Cortex of kidney (tissue), 1 donor: ENCODE measurements at places on chromosomes 11 and 22.

DNA sequence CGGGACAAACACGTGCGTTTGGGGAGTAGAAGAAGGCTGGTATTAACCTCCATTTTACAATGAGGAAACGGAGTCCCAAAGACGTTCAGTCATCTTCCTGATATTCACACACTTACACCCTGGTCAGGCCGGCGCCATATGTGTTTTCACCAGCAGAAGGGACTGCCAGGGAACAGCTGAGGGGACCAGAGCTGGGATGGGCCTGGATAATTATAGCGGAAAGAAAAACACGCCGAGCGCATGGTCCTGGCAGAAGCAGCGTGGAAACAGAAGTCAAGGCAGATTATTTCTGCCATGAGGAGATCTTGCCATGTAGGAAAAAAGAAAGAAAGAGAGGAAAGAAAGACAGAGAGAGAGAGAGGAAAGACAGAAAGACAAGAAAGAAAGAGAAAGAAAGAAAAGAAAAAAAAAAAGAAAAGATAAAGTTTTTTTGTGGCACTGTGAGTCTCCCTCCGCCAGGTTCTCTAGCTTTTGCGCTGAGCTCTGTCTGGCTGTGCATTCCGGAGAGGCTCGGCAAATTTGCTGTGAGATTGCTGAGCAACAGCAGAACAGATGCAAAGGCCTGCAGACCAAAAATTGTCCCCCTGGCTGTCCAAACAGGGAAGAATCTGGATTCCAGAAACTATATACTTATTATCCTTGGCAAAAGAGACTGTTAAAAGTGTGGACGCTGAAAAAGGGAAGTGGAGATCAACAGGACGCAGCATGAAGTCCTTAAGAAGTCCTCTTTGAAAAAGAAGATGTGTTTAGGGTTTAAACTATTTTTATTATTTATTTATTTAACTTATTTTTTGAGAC lies 1.3 kb upstream of the UCP2 start:
- no peak for DNase-seq

GRCh38 chr11:46987183-46987582 lies 50.6 kb downstream of the CSTPP1 start:
- no peak for DNase-seq

DNA sequence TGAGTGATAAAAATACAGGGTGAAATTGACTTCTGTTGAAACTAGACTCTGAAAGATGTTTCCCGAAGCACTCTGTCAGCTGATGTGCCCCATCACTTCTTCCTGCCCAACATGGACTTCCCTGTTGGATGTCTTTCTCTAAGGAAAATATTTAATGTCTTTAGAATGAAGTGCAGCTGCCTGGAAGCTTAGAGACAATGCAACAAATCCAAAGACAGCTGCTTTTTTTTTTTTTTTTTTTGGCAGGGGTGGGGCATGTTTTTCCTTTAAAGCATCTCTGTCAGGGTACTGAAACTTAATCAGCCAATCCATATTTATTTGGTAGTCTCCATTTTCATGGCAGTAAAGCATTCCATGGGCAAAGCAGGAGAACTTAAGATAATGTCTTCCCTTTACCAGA lies 5.9 kb downstream of the JAM3 start:
- DNase-seq, result no peak

DNA sequence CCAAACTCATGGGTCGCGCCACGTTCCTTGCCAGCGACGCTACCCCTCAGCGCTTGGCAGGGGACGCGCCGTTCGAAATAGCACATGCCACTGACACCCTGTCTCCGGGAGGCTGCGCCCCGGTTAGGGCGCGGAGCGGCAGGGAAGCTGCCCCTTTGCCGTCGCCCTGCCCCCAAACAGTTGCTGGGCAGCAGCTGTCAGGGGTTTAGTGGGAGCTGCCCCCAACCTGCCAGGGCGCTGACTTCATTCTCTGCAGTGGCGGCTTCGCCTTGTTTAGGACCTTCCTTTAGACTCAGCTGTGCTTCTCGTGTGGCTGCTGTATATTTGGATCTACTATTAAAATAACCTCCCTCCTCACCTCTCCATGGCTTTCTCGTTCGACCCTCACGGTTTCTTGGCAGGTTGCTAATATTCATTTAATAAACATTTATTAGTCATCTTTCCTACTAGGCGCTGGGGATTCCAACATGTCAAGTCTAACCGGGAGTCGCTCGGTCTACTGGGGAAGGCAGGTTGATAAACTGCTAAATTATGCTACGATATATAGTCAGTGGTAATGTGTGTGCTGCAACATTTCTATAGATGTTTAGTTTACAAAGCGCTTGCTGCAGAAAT lies 782 bp downstream of the TMEM109 start:
- no peak for DNase-seq

DNA sequence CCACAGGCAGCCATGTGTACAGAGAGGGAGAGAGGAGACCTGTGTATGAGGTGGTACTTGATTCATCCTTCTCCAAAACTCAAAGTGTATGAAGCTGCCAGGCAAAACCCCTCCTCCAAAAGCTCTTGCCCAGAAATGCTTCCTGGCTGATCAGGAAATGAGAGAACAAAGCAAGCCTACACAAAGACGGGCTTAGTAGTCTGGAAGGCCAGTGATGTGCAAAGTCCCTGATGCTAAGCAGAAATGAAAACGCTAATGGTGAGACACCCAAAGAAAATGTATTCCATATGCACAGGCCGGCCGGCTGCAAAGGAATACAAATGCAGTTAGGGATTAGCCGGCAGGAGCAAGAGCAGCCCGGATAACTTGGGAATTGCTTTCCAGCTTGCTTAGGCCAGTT lies 234.9 kb upstream of the CADM1 start:
- no peak for DNase-seq

DNA sequence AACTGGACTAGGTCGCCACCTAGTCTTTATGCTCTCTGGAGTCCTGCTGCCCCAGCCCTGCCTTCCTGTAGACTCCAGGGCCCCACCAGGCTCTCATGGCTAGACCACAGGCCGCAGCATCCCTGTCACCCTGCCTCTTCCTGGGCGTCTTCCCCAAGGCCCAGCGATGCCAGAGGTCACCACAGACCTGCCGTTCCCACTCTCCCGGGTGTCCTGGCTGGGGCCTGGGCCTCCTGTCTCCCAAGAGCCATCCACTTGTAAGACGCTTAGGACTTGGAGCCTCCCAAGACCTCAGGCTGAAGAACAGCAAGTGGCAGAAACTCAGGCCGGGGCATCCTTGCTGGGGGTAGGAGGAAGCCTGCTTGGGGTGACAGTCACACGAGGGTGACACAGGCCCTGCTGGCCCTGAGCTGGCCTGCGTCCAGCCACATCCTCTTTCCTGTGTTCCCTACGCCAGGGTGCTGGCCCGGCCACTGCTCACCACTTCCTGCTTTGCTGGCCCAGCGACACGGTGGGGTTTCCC lies 2.0 kb upstream of the TCIRG1 start:
- no peak for DNase-seq

DNA sequence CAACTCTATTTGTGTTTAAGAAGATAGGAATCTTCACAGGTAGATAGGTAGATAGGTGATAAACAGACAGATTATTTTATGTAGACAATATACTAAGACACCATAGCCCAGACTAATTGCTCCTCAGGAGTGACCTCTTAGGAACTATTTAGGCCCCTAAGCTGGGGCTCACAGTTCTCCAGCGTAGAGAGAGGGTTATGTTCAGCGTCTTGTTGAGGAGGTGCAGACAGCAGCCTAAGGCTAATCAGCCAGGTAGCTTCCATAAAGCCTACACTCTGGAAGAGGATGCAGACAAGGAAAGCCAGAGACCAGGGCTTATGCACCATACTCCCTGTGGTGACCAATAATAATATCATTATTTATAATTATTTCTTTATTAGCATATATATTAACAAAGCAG lies 705.2 kb downstream of the LRRC4C start:
- DNase-seq, result no peak

DNA sequence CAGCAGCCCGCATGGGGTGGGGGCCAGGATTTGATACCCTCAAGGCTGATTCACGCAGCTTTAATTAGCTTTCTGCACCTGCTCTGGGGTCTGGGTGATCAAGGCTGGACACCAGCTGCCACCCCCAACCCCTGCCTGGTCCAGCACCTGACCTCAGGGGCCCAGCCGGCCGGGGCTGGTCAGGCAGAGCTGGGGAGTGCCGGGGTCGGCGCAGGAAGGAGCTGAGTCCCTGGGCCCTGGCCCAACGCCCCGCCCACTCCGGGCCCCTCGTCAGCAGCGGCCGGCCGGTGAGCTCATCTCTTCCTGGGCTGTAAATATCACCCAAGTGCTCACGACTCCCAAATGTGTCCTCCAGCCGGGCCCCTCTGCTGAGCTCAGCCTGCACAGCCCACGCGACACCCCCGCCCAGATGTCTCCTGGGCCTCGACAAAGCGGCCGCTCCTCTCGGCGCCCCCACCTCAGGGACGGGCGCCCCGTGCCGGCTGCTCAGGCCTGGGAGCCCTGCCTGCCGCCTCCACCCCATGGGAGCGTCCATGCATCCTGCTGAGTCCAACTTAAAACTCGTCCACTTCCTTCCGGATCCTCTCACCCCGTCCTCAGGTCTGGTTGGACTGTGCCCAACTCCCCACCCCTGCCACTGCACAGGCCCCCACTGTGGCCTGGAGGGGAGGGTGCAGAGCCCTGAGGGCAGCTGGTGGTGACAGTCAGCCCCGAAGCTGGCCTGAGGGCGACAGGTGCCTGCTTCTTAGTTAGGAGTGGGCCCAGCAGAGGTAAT lies 29.0 kb downstream of the RTN4R start:
- DNase-seq, result no peak

- no peak for DNase-seq
These were observed 91.8 kb downstream of the FAM76B start for GRCh38 chr11:95697614-95698408.

GRCh38 chr11:71580057-71581003 lies 2.3 kb downstream of the KRTAP5-11 start:
- DNase-seq, result no peak

DNA sequence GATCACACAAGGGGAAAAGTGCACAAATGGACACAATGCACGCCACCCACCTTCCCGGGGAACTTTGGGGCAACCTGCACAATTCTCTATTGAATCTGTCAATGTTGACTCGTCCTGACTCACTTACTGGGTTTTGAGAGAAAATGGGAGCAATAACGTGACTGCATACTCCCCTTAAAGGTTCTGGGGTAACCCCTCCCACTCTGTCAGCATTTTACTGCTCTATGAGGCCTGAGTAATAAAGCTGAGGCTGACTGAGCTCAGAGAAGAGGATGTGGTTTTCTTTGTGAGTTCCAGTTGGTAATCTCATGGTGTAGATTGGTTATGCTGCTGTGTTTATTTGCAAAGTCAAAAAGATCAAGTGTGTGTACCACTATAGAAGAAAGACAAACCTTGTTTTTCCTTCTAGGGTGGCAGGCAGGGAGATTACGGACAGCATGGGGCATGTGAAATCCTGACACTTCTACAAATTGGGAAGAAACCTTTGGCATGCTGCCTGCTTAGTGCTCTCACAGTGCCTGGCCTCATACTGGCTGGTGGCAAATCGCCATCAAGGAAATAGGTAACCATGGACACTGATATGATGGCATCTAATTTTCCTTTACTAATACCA lies 16.1 kb upstream of the APOA1 start:
- no peak for DNase-seq

GRCh38 chr11:102983486-102983885 lies 28.0 kb upstream of the MMP13 start:
- DNase-seq, result no peak

- DNase-seq, result no peak
These were observed 27.5 kb downstream of the A4GALT start for GRCh38 chr22:42693055-42693762.

- DNase-seq, result no peak
These were observed 5.9 kb upstream of the BDNF start for GRCh38 chr11:27705873-27706820.
